Upper lobe of left lung (tissue), 6 donors: ENCODE measurements at places on chromosomes 1 and 21. TPM values are rescaled to one million over a fixed set of nuclear protein-coding genes. Genes with fewer than 3 reads are reported as not detected.

Gene TEX35
- total RNA-seq = not detected

Gene ZNF683
- total RNA-seq = 0.49 TPM

Gene S100A9
- 133 TPM for total RNA-seq

Gene COL11A1
- total RNA-seq = 1.0 TPM

Gene ACTN2
- 1.8 TPM for total RNA-seq

Gene PCSK9
- 16.0 TPM for total RNA-seq

Gene UBL4B
- total RNA-seq = not detected

Gene NOS1AP
- total RNA-seq = 16.4 TPM

Gene PCP4L1
- total RNA-seq = 8.1 TPM

- DNase-seq = no peak
Measured at GRCh38 chr1:219365451-219365850, 191.8 kb downstream of the LYPLAL1 start.

GRCh38 chr1:47209725-47210325, 20.0 kb upstream of the PDZK1IP1 start:
- no peak for DNase-seq

DNA sequence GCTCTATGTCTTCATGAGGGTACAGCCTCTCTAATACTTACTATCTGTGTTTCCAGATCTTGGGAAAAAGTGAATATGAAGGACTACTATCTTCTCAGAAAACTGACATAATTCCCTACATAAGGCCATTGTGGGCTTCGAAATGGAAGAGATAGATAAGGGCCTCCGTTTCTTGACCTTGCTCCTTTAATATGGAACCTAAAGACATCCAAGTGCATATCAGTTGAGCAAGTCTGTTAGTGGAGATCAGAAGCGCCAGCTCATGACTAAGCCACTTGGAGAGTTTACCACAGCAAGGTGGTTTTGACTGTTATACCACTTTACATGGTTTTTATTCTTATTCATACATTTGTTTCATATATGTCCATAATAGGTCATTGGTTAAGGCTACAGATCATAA, 35.3 kb upstream of the FCER1A start:
- no peak for DNase-seq

DNA sequence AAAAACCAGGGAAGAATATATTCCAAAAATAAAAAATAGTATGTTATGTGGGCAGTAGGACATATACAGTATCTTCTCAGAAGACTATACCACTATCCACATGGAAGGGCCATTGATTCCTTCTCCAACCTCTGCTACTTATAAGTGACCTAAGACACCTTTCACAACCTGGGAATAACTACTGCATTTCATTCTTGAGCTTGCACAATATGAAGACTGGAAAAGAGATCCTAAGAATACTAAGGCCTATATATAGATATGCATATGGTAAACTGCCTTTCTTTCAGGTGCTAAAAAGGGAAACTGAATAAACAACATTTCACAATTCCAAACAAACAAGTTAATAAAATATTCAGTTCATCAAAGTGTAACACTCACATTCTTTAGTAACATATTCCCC, 32.0 kb upstream of the SDC3 start:
- no peak for DNase-seq

DNA sequence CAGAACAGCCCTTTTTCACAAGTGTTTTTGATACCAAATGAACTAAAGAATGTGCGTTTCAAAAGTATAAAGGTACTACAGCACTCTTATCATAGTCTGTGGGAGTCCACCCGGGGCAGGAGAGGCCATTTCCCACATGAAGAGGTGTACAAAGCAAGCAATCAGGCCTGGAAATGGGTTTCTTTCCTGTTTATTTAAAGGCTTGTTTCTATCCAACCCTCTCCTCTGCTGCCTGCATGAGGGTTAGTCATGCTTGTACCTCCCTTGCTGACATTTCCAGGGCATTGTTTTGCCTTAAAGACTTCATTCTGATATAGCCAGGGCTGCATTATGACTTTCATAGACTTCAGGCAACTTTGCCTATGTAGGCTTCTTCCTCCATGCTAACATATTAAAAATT, 11.6 kb downstream of the SELP start:
- DNase-seq = no peak

DNA sequence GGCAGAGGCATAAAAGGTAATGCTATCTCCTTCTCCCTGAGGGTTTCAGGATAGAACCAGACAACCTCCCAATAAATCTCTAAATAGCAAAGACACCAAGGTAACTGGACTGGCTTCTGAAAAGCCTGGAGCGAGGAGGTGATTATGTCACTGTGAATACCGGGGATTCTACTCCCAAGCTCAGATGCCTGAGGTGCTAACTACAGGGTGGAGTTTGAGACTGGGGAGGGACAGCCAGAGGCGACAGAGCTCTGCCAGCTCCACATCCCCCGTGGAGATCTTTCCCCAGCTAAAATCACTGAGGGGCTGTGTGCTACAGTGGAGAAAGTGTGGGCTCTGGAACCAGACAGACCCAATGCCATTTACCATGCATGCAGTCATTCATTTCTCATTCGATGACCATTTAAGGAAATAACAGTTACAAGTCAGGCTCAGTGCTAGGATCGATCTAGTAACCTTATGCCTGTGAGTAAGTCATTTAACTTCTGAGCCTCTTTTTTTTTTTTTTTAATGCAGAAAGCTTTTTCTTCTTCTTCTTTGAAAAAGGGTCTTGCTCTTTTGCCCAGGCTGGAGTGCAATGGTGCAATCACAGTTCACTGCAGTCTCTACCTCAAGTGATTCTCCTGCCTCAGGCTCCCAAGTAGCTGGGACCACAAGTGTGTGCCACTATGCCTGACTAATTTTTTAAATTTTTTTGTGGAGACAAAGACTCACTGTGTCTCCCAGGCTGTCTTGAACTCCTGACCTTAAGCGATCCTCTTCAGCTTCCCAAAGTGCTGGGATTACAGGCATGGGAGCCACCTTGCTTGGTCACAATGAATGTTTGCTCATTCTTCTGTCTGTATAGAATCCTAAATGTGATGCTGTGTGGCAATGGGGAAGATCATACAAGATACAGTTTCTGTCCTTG, 8.1 kb upstream of the SLC45A3 start:
- no peak for DNase-seq

DNA sequence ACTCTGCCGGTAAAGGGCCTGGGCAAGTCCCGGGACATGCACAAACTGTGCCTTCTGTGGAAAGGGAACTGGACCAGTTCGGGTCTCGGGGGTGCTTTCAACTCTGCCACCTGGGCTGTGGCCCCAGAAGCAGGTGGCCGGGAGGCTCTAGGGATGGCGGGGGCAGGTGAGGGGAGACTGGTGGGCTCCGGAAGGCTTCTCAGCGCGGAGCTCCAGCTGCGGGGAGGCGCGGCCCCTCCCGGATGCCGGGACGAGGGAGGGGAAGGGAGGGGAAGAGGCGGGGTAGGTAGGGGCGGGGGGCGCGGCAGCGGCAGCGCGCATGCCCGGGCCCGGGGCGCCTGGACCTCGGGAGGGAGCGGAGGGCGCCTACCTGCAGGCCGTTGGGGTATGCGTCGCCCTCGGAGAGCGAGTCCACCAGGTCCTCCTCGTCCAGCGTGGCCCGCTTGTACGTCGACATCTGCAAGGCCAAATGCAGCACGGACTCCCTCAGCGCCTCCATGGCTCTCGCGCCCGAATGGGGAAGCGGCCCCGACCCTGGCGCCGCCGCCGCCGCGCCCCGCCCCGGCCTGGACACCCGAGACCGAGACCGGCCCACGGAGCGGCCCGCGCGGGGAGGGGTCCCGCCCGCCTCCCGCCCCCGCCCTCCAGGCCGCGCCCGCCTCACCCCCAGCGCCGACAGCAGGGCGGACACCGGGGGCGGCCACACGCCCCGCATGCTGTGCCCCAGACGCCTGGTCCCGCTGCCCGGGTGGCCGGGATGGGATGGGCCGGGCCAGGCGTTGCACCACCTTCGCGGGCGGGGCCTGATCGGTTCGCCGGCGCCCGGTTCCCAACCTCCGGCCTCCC, at the start of gene ECE1:
TSS of gene ECE1 (minus strand) at position 764 of the 846 bp plus-strand sequence. CDS start at position 715, 49 bp downstream.
- peak; percentile 64 for DNase-seq

DNA sequence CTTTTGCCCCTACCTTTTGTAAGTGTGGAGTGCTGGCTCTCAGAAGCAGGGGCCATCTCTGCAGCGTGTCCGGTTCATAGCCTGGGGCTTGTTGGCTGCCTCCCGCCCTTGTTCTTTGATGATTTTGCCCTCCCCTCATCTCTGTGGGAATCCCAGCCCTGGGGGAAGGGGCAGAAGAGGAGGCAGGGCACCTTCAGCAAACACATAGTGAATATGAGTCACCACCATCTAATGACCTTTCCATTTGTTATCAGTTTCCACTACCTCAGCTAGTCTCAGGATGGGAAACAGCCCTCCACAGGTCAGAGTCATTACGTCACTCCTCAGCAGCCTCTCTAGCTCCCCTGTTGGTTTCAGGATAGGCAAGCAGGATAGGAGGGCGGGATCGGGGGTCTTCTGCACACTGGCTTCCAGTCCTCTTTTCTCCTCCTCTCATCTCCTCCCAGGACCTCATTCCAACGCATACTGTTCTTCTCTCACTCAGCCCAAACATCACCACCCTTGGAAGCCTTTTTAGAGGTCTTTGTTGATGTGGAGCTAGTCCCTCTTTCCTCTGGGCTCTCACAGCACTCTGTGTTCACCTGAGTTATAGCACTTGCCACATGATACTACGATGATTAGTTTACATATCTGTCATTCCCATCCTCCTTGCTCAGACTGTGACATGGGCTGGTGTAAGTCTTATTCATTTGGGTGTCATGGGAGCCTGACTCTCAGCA, 15.8 kb downstream of the GADD45A start:
- no peak for DNase-seq

DNA sequence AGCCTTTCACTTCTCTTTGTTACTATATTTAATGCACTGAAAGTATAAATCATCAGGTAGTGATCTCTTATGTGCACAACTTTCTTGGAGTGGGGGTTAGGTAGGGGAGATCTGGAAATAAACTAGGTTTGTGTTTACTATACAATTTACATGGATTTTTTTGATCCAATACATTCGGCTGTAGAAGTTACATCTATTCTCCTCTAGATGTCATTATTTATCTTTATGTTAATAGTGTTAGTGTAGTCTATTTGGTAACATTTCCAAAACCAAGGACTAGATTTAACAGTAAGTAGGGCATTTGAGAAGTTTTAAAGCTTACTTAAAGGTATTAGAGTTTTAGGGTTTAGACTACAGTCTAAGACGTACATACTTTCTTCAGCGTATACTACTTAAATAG, 5.4 kb downstream of the VPS45 start:
- no peak for DNase-seq

- no peak for DNase-seq
Measured at GRCh38 chr1:15357612-15358207, 52.0 kb upstream of the EFHD2 start.

- DNase-seq = no peak
Measured at GRCh38 chr1:173616859-173617258, 14.0 kb upstream of the SLC9C2 start.
